Upper lobe of right lung (tissue), 1 donor: ENCODE measurements at places on chromosomes 16 and 17. TPM values are rescaled to one million over a fixed set of nuclear protein-coding genes. Genes with fewer than 3 reads are reported as not detected.

Gene GNAO1
- 1.8 TPM for total RNA-seq

Gene MLX
- total RNA-seq = 61.3 TPM

Gene NFAT5
- 62.3 TPM for total RNA-seq

GRCh38 chr16:12178251-12178990, 201.9 kb downstream of the SNX29 start:
- H3K36me3 ChIP-seq = no peaks in the 10 kb centered on the region
- no peak overlapping the region for H3K4me3 ChIP-seq
- H3K4me1 ChIP-seq = no peaks in the 10 kb centered on the region

DNA sequence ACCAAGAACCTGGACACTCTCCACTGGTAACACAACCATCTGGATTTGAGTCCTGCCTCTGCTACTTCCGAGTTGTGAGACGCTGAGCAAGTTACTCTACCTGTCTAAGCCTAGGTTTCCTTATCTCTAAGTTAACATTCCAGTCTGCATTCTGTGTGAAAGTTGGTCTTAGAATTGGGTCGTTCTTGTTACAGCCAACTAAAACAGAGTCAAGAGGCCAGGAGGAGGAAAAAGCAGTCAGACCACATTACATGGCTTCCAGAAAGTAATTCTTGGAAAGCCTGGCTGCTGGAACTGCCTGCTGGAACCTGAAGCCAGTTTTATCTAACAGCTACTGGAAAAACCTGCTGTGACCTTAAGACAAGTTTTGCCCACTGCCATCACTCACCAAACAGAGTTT, 38.4 kb upstream of the XYLT1 start:
- DNase-seq = no peak
- peaks cover 4% of the 10 kb centered on the region for H3K4me1 ChIP-seq
- H3K4me3 ChIP-seq = no peak overlapping the region
- H3K27me3 ChIP-seq = no peaks in the 10 kb centered on the region

DNA sequence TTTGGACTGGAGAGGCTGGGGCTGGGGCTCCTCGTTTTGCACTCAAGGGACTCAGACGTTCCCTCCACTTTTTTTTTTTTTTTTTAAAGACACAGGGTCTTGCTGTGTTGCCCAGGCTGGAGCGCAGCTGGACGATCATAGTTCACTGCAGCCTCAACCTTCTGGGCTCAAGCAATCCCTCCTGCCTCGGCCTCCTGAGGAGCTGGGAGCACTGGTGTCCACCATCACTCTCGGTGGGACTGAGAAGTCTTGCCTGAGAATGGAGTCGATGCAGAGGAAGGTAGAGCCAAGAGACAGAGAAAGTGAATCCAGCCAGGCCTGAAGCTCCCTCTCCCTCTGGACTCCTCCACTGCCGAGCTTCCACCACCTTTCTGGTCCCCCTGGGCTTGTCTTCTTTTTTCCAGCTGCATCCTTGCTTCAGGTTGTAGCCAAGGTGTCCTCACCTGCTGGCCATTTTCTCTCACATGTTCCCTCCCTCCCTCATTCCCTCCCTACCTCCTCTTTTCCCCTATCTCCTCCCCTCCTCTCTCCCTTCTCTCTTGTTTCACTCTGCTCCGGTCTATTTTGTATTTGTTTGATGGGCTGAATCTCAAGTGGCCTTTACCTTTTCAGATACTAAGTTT, 233.8 kb downstream of the SNX29 start:
- no peaks in the 10 kb centered on the region for H3K27me3 ChIP-seq
- no peaks in the 10 kb centered on the region for H3K36me3 ChIP-seq
- no peak overlapping the region for H3K4me3 ChIP-seq
- no peak for DNase-seq
- no peak overlapping the region for H3K27ac ChIP-seq

DNA sequence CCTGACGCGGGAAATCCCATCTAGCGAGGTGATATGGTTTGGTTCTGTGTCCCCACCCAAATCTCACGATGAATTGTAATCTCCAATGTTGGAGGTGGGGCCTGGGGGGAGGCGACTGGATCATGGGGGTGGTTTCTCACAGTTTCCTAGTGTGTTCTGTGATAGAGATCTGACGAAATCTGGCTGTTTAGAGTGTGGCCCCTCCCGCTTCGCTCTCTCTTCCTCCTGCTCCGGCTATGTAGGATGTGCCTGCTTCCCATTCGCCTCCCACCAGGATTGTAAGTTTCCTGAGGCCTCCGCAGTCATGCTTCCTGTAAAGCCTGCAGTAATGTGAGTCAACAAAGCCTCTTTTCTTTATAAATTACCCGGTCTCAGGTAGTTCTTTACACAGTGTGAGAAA, 31.6 kb downstream of the IFT140 start:
- H3K4me1 ChIP-seq = no peaks in the 10 kb centered on the region
- H3K36me3 ChIP-seq = peaks cover 40% of the 10 kb centered on the region
- H3K4me3 ChIP-seq = no peak overlapping the region

GRCh38 chr17:61239327-61239726, 160.3 kb upstream of the TBX2 start:
- H3K4me1 ChIP-seq = peaks cover 7% of the 10 kb centered on the region
- H3K36me3 ChIP-seq = no peaks in the 10 kb centered on the region
- H3K27ac ChIP-seq = no peak overlapping the region
- no peak for DNase-seq
- H3K4me3 ChIP-seq = no peak overlapping the region
